ENCODE measurements at places on chromosomes 1 and 21. TPM values are rescaled to one million over a fixed set of nuclear protein-coding genes. Genes with fewer than 3 reads are reported as not detected.

The MORC3 gene
- total RNA-seq: 30.0 TPM

The ANXA9 gene
- not detected for total RNA-seq

The GLIS1 gene
- total RNA-seq: not detected

The NEXN gene
- 0.57 TPM for total RNA-seq

The CNTN2 gene
- total RNA-seq: not detected

The SPATA46 gene
- not detected for total RNA-seq

The CFAP107 gene
- not detected for total RNA-seq

The HPCA gene
- total RNA-seq: not detected

The SNX7 gene
- total RNA-seq: 0.39 TPM

The RAB25 gene
- total RNA-seq: 0.56 TPM

The QSOX1 gene
- total RNA-seq: 42.4 TPM

The KRTAP19-3 gene
- total RNA-seq: not detected

The FAM151A gene
- not detected for total RNA-seq

The WDR64 gene
- total RNA-seq: not detected

The KIF2C gene
- total RNA-seq: 113 TPM
